A673 (cell line): ENCODE measurements at places on chromosomes 1 and 21.
A peak's percentile ranks its signal among the peaks of the same experiment; 100 is the strongest.

DNA sequence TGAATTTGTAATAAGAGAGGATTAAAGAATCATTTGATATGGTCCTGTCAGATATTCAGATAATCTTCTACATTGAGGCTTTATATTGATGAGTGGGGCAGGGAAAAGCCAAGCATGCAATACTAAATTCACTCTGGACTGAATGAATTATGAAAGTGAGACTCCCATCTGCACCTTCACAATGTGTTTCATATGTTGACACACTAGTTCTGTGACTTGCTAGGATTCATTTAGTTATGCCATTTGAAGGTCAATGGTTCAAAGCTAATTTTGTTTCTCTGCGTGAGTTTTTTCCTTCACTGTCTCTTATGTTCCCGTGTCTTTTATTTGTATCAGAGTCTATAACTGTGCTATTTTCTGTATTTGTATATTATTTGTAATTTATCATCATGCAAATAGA is 1332.5 kb downstream of the KCNT2 start:
- H3K4me3 ChIP-seq: no peak overlapping the region
- DNase-seq: no peak
- H3K27me3 ChIP-seq: no peaks in the 10 kb centered on the region
- no peaks in the 10 kb centered on the region for H3K4me1 ChIP-seq

DNA sequence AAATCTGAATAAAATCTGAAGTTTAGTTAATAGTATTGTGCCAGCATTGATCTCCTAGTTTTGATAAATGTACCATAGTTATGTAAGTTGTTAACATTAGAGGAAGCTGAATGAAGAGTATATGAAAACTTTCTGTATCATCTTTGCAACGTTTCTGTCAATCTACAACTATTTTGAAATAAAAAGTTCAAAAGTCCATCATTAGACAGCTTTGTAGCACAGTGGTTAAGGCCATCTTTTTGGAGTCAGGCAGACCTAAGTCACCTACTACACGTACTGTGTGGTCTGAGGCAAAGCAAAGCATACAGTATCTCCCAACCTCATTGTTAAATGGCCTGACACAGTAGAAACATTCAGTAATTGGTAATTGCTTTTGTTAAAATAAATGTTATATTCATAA is 47.9 kb upstream of the ATP1A1 start:
- H3K27me3 ChIP-seq: no peaks in the 10 kb centered on the region
- H3K4me3 ChIP-seq: no peak overlapping the region
- no peaks in the 10 kb centered on the region for H3K36me3 ChIP-seq
- no peak overlapping the region for H3K27ac ChIP-seq
- no peak for DNase-seq

DNA sequence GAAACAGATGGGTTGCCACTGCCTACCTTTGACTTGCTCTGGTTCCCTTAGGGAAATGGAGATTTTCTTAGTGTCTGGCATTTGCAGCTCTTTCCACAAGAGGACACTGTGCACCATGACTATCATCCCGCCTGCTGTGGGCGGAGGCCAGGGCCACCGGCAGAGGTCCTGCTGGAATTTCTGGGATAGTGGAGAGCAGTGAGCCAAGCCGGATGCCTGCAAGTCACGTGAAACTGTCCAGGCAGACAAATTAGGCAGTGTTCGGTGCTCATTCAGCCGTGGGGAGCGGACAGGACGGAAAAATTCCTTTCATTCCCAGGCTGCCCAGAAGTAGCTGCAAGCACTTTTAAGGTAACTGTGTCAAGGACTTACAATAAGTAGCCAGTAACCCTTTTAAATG is 43.4 kb downstream of the IGSF5 start:
- H3K36me3 ChIP-seq: no peaks in the 10 kb centered on the region
- no peaks in the 10 kb centered on the region for H3K4me1 ChIP-seq
- peak; percentile 43 for DNase-seq
- no peak overlapping the region for H3K27ac ChIP-seq
- H3K27me3 ChIP-seq: no peaks in the 10 kb centered on the region
- no peak overlapping the region for H3K4me3 ChIP-seq

DNA sequence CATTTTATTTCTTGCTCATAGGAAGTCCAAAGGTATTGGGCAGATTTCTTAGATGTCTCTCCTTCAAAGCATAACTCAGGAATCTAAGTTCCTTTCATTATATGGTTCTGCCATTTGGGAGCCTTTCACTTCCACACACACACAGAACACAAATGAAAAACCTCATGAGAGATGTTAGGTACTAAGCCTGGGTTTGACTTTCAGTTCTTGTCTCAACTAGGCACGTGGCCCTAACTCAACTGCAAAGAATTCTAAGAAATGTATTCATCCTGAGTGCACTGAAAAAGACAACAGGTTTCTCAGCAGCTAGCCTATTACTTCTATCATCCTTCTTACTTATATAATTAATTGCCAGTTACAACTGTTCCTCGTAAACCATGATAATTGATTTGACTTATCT is 190.0 kb upstream of the SAMSN1 start:
- H3K4me3 ChIP-seq: no peak overlapping the region
- no peaks in the 10 kb centered on the region for H3K36me3 ChIP-seq
- DNase-seq: no peak
- H3K27ac ChIP-seq: no peak overlapping the region
- H3K4me1 ChIP-seq: no peaks in the 10 kb centered on the region
- H3K27me3 ChIP-seq: no peaks in the 10 kb centered on the region

- no peaks in the 10 kb centered on the region for H3K36me3 ChIP-seq
- H3K4me1 ChIP-seq: no peaks in the 10 kb centered on the region
- no peak overlapping the region for H3K4me3 ChIP-seq
- H3K27me3 ChIP-seq: no peaks in the 10 kb centered on the region
- H3K27ac ChIP-seq: no peak overlapping the region
- no peak for DNase-seq
Observed at GRCh38 chr1:81165963-81166362, 634.8 kb upstream of the ADGRL2 start.

GRCh38 chr1:109668123-109668775 is 392 bp downstream of the GSTM2 start:
- H3K27me3 ChIP-seq: no peaks in the 10 kb centered on the region
- no peaks in the 10 kb centered on the region for H3K36me3 ChIP-seq
- peak overlapping the region; percentile 11 for H3K27ac ChIP-seq

- peak; percentile 69 for DNase-seq
- peaks cover 4% of the 10 kb centered on the region for H3K4me1 ChIP-seq
- H3K27me3 ChIP-seq: peaks cover 33% of the 10 kb centered on the region
Observed at GRCh38 chr1:215526147-215526845, 40.8 kb upstream of the KCTD3 start.

GRCh38 chr1:47181955-47182675 is 7.7 kb downstream of the PDZK1IP1 start:
- DNase-seq: no peak
- H3K36me3 ChIP-seq: no peaks in the 10 kb centered on the region
- no peak overlapping the region for H3K4me3 ChIP-seq
- peaks cover 10% of the 10 kb centered on the region for H3K27me3 ChIP-seq
- no peaks in the 10 kb centered on the region for H3K4me1 ChIP-seq

DNA sequence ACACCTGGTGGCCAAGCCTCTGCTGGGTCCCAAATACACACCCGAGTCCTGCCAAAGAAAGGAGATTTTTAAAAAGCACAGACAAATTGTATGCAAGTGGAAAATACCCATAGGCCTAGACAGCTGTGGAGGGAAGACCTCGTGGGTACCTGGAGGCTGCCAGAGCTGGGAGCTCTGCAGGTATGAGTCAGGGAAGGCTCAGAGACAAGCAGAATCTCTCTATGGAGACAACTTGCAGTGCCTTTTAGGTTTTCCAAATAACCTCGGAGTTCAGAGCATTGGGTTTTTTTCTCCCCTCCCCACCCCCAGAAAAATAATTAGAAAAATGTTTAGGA is 127.7 kb downstream of the EDEM3 start:
- H3K4me1 ChIP-seq: peaks cover 11% of the 10 kb centered on the region
- H3K27me3 ChIP-seq: no peaks in the 10 kb centered on the region
- no peak for DNase-seq
- H3K27ac ChIP-seq: no peak overlapping the region

- no peak for DNase-seq
- H3K4me3 ChIP-seq: no peak overlapping the region
- H3K36me3 ChIP-seq: no peaks in the 10 kb centered on the region
- H3K27me3 ChIP-seq: peaks cover 65% of the 10 kb centered on the region
- peaks cover 17% of the 10 kb centered on the region for H3K4me1 ChIP-seq
Observed at GRCh38 chr1:47707503-47707902, 269.7 kb downstream of the FOXD2 start.

DNA sequence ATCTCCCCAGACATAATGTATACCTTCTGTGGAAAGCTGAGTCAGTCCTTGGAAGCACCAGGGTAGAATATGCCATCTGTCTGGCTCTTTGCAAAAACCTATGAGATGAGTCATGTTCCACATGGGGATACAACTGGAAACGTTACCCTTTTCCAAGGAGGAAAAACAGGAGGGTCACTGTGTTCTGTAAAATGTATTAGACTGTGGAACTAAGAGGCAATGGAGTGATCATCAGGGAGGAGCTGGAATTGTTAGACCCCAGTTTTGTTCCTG is 16.1 kb upstream of the PSMD4 start:
- no peaks in the 10 kb centered on the region for H3K4me1 ChIP-seq
- H3K27ac ChIP-seq: no peak overlapping the region
- peaks cover 96% of the 10 kb centered on the region for H3K36me3 ChIP-seq
- no peak overlapping the region for H3K4me3 ChIP-seq
- no peak for DNase-seq
- H3K27me3 ChIP-seq: no peaks in the 10 kb centered on the region

DNA sequence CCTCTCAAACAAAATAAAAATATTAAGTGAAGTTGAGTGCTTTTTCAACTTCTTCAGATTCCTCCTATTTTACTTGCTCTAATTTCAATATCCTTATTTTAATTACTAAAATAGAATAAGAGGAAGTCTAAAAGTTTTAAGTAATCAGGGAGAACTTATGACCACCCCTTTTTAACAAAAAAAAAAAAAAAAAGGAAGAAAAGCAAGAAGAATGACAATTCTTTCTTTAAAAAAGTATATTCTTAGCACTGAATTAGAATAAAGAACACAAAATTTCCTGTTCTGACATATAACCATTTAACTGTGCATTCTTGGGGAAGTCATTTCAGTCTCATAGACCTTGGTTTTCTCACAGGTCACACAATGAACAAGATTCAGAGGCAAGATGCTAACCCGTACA is 46.8 kb downstream of the SAMSN1 start:
- no peaks in the 10 kb centered on the region for H3K36me3 ChIP-seq
- H3K4me3 ChIP-seq: no peak overlapping the region
- no peaks in the 10 kb centered on the region for H3K27me3 ChIP-seq
- no peaks in the 10 kb centered on the region for H3K4me1 ChIP-seq
- DNase-seq: no peak

DNA sequence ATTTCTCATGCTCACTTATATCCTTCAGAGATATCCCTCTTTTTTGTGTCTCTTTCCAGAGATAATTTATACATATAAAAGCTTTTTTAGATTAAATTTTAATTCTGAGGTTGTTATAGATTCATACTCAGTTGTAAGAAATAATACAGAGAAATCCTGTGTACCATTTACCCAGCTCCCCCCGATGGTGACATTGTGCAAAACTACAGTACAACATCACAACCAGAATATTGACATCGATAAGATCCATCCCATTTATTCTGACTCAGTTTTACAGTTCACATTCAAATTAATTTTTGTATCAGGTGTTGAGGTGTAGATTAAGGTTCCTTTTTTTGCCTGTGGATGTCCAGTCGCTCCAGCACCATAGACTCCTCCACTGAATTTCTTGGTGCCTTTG is 14.3 kb downstream of the DMRTB1 start:
- no peaks in the 10 kb centered on the region for H3K4me1 ChIP-seq
- no peaks in the 10 kb centered on the region for H3K27me3 ChIP-seq
- H3K4me3 ChIP-seq: no peak overlapping the region
- H3K36me3 ChIP-seq: no peaks in the 10 kb centered on the region
- H3K27ac ChIP-seq: no peak overlapping the region
- no peak for DNase-seq

GRCh38 chr1:179794669-179795068 is 51.6 kb downstream of the FAM163A start:
- no peak overlapping the region for H3K27ac ChIP-seq
- no peaks in the 10 kb centered on the region for H3K4me1 ChIP-seq
- no peak for DNase-seq
- no peaks in the 10 kb centered on the region for H3K27me3 ChIP-seq
- no peaks in the 10 kb centered on the region for H3K36me3 ChIP-seq
- H3K4me3 ChIP-seq: no peak overlapping the region

GRCh38 chr1:52127181-52128180 is 14.4 kb upstream of the ZFYVE9 start:
- H3K4me1 ChIP-seq: no peaks in the 10 kb centered on the region

DNA sequence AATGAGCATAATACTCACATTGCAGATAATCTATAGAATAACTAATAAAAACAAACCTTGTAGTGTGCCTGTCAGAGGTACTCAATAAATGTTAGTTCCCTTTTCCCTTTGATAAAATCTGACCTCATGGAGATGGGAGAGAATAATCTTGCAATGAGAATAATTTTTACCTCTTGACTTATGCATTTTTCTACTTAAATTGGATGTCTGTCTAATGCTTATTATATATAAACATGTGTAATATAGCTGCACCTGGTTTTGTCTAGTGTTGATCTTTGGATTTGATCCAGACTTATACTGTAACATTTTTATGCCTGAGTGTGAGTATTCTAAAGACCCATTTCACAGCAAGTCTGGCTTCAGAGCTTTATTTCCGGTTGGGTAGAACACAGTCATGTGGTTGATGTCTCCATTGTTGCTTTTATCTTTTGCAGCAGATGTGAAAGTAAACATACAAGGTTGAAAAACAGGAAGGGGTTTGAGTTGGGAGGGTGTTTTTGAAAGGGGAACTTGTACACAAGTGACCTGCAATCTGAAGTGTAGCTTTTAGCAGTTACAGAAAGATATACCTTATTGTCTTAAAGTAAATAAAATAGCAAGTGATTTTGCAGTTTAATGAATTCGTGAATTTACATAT is 12.4 kb downstream of the EPB41 start:
- H3K27ac ChIP-seq: peak overlapping the region; percentile 86
- peak overlapping the region; percentile 27 for H3K4me3 ChIP-seq
- peaks cover 40% of the 10 kb centered on the region for H3K4me1 ChIP-seq
- no peaks in the 10 kb centered on the region for H3K36me3 ChIP-seq

GRCh38 chr1:51945591-51945990 is 44.9 kb downstream of the RAB3B start:
- H3K36me3 ChIP-seq: no peaks in the 10 kb centered on the region
- DNase-seq: no peak
- peaks cover 38% of the 10 kb centered on the region for H3K4me1 ChIP-seq
- H3K4me3 ChIP-seq: no peak overlapping the region

DNA sequence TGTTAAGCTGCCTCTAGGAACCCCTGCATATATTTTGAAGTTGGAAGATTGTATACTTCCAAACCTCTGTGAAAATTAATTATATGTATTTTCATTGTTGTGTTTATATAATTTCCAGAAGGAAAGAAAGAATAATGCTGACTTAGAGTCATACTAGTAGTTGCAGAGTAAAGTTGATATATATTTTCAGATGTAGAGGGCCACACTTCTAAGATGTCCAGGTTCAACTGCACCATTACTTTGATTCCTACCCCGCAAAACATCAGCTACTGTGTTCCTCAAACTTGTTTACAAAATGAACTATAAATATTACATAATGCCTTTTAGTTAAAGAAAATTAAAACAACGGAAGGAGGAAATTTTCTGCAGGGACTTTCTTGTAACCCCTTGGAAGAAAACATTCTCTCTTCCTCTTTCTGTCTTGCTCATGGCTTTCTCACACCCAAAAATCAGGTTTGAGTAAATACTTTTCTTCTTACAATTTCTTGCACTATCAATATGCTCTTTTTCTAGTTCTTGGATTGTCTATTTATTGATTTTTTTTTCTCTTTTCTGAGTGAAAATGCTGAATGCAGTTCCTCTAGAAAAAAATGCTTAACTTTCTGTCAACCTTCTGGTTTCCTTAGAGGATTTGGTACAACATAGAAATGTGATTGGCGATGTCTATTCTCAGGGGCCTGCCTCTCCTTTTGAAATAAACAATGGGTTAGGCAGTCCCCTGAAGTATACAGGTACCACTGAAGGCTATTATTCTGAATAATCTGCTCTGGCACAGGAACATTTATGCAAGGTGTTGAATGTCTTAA is 867.8 kb downstream of the TTLL7 start:
- no peaks in the 10 kb centered on the region for H3K36me3 ChIP-seq
- H3K27ac ChIP-seq: no peak overlapping the region
- peaks cover 6% of the 10 kb centered on the region for H3K27me3 ChIP-seq
